Umbilical cord (tissue), 2 donors: ENCODE measurements at places on chromosomes 7 and 10.

- no peak for DNase-seq
These were observed 1.1 kb downstream of the TMEM273 start for GRCh38 chr10:49187044-49187484.

GRCh38 chr10:68611227-68611626 is 51.1 kb downstream of the TET1 start:
- DNase-seq = no peak

DNA sequence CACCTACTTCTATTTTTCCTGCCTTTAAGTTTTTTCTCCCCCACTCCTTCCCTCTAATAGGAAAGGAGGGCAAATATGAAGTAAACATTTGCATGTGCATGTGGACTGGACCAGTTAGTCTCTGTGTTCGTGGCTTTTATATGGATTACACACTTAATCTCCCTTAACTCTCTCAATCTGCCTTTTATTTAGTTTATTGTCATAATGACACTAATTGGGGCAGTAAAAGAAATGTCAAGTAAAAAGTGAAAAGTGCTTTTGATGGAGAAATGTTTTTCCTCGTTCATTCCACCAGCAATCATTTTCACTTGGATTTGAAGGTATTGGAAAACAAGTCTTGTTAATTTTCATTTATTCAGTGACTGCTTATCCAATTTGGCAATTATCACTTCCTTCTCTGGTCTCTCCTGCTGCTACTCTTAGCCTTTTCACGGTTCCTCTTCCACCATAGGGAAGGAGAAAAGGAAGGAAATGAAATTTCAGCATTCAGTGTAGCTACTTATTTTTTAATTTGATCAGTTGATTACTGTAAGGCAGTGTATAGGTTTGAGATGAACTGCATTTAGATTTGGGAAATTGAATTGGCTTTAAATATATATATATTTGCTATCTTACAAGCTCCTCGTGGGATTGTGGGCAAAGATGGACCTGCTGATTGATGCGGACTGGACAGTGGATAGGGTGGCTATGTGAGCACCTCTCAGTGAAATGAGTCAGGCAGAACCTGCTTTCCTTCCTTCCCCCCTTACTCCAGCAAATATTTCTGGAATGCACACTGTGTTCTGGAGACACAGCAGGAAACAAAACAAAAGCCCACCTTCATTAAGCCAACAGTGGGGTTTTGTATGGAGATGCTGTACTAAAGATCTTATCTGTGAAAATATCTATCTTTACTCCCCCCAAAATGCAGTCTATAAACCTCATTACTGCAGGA is 77.5 kb downstream of the LRRC4 start:
- no peak for DNase-seq

- no peak for DNase-seq
These were observed 53.6 kb upstream of the CHCHD3 start for GRCh38 chr7:133135451-133135850.

DNA sequence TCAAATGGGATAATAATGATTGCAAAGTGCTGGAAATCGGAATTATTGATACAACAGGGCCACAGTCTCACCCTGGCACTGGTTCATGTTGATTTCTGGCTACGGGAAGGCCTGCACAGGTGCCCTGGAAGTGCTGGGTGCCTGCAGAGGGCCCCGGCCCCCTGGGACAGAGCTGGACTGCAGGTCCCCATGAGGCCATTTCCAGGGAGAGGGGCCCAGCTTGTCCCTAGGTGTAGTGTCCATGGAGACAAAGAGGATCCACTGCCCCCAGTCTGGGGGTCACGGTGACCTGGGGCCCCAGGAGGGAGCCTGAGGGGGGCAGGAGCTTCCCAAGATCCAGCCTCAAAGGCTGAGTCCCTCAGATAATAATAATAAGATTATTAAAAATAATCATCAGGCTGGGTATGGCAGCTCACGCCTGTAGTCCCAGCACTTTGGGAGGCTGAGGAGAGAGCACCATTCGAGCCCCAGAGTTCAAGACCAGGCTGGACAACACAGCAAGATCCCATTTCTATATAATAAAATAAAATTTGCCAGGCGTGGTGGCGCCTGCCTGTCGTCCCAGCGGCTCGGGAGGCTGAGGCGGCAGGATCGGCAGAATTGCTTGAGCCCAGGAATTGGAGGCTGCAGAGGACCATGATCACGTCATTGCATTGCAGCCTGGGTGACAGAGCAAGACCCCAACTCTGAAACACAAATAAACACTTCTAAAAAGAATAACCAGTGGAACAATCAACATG is 98.1 kb downstream of the MICALL2 start:
- no peak for DNase-seq
